ENCODE measurements at places on chromosomes 11 and 22.
A peak's percentile ranks its signal among the peaks of the same experiment; 100 is the strongest.

DNA sequence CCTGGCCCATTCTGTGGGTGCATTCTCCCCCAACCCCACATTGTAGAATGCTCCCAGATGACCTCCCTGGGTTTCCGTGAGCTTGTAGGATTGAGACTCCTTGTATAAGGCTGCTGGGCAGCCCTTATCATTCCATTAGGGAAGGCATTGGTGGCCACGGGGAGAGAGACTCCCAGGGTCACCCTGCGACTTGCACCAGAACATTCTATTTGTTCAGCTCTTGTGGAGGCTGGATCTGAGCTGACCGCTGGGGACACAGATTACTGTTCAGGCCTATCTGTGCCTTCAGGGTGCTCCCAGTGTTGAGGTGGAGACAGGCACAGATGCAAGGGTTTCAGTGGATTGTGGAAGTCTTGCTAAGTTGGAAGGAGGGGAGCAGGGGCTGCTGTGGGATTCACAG, 17.8 kb downstream of the MICALL1 start:
- no peak for DNase-seq

- DNase-seq = no peak
These were observed 5.4 kb downstream of the DEAF1 start for GRCh38 chr11:689625-690024.

GRCh38 chr11:108927791-108928545, 263.1 kb downstream of the DDX10 start:
- no peak for DNase-seq

DNA sequence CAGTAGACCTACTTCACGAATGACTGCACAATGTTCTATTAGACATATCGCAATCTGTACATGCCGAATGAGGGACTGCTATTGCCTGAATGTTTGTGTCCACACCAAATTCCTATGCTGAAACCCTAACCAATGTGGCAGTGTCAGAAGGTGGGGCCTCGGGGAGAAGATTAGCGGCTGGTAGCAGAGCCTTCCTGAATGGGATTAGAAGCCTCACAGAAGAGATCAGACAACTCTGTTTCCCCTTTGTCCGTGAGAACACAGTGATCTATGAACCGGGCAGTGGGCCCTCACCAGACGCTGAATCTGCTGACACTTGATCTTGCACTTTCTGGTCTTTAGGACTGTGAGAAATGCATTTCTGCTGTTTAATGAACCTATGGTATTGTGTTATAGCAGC, 33.1 kb downstream of the LRFN4 start:
- DNase-seq = peak; percentile 59

DNA sequence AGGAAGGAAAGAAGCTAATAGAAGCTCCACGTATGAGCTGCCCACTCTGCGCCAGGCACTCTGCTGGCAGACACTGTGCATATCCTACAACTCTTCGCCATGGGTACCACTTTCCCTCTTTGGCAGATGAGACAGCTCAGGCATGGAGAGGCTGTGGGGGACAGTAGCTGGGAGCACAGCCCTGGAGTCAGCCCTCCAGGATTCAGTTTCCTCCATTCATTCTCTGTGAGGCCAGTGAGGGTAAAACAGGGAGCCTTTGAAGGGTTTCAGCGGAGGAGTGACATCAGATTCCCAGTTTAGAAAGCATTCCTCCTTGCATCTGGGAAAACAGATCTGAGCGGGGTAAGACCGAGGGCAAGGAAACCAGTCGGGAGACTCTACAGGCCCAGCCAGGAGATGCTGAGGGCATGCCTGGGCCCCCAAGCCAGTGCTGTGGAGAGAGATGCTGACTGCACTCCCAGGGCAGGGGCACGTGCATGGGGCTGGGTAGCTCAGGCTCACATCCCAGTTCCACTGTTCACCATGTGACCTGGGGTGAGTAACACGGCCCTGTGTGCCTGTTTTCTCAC, 58.3 kb upstream of the EMID1 start:
- no peak for DNase-seq

DNA sequence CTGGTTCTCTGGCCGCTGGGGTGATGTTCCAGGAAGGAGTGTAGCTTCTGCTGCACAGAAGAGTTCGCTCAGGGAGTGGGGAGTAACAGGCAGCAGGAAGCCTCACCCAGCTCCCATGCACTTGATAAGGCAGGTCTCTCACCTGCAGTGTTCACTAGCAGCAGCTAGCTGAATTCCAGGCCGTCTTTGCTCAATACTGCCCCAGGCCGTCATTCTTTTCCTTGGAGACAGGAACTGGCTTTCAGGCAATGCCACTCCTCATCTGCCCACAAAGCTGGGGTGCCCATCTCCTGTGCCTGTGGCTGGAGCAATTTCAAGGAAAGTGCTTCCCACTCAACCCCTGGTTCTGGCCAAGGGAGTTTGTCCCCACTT, 66.1 kb downstream of the ARHGAP42 start:
- DNase-seq = no peak

DNA sequence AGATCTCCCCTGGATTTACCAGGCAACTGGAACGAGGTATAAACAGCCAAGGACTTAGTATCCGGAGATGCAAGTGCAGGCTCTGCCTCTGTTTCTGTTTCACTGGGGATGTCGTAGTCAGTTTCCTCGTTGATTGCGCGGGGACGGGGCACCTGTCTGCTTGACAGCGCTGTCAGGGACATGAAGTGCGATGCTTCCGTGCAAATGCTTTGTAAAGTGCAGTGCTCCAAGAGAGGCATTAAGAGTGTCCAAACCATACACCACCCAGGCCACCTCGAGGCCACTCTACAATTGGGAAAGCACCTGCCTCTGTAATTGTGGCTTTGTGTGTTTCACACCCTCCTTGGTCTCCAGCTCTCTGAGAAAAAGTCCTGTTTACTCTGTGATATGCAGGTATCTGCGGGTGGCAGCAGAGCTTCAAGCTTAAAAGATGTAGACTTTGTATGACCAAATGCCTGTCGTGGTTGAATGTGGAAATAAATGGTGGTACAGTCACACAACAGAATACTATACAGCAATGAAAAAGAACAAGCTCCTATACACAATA, 18.6 kb upstream of the CD5 start:
- no peak for DNase-seq

DNA sequence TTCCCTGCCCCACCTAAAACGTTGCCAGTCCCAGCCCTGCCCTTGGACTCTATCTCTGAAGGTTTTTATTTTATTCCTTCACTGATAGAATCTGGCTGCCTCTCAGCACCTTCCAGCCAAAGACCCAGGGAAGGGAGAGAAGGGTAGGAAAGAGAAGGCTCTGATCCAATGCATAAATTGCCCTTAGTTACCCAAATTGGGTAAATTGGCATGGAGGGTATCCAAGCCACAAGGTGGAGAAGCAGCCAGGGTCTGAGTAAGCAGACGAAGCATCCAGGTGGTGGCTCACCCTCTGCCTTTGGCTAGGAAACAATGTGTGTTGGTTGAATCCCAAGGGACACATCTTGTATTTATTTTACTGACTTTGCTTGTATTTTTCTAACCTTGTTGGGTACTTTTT, 89.0 kb downstream of the FEZ1 start:
- no peak for DNase-seq

GRCh38 chr22:32515084-32515483, 40.5 kb downstream of the FBXO7 start:
- no peak for DNase-seq

DNA sequence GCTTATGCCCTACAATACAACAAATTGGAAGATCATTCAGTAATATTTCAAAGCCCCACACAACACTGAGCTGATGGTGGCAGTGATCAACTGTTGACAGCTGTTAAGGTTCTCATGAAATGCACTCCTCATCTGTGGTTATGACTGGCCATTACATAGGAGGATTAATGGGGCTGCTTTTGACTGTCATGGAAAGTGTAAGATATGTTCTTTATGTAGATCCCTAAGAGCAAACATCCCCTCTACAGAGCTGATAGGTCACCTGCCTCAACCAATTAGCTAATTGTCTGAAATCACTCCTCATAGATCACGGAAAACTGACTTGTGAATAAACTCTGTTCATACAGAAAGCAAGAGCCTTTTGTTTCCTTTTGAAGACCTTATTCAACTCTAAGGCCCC, 78.1 kb downstream of the GAB2 start:
- no peak for DNase-seq

DNA sequence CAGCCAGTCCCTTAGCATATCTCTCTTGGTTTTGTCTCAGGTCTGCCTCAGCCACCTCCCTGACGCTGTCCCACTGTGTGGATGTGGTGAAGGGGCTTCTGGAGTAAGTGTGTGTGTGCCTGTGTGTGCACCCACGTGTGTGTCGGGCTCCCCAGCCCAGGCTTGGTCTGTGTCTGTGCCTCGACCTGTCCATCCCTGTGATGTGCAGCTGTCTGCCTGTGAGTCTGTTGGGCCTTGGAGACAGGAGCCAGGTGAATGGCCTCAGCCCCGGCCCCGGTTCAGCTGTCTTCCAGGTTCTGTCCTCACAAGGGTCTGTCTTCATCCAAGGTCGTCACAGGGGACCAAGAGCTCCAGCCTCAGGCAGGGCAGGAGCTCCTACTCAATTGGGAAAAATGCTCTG, 9.8 kb downstream of the ATG16L2 start:
- DNase-seq = no peak

Data from RPMI8226 (cell line).